ENCODE measurements at places on chromosomes 16 and 17.

- no peak for DNase-seq
These were observed 40.8 kb downstream of the METRNL start for GRCh38 chr17:83119987-83120864.

- peak; percentile 87 for DNase-seq
These were observed 83.9 kb upstream of the CIBAR2 start for GRCh38 chr16:85195900-85196772.

GRCh38 chr16:82350560-82350959 is 180.5 kb upstream of the MPHOSPH6 start:
- no peak for DNase-seq

GRCh38 chr16:23922406-23922805 is 86.6 kb downstream of the PRKCB start:
- DNase-seq: no peak

DNA sequence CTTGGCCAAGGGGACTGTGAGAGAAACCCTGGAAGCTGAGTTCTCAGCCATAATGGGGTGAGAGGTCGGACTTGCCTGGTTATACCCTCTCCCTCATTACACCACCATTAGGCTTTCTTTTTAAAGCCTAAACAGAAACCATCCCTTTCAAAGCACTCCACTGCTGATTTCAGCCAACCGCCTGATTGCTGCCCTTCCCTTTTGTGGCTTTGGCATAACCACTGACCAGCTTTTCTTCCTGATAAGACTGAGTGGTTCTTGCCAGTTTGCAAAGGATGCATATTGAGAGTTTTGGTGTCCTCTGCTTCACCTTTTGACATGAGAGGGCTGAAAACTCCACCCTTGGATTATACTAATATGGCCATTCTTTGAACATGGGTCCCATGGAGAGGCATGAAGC is 308.2 kb upstream of the GOT2 start:
- no peak for DNase-seq

GRCh38 chr17:5281814-5282641 is at the start of gene RABEP1:
TSS of gene RABEP1 (plus strand) at chr17:5282284. CDS start at chr17:5282487, 203 bp downstream.
- DNase-seq: peak; percentile 91

DNA sequence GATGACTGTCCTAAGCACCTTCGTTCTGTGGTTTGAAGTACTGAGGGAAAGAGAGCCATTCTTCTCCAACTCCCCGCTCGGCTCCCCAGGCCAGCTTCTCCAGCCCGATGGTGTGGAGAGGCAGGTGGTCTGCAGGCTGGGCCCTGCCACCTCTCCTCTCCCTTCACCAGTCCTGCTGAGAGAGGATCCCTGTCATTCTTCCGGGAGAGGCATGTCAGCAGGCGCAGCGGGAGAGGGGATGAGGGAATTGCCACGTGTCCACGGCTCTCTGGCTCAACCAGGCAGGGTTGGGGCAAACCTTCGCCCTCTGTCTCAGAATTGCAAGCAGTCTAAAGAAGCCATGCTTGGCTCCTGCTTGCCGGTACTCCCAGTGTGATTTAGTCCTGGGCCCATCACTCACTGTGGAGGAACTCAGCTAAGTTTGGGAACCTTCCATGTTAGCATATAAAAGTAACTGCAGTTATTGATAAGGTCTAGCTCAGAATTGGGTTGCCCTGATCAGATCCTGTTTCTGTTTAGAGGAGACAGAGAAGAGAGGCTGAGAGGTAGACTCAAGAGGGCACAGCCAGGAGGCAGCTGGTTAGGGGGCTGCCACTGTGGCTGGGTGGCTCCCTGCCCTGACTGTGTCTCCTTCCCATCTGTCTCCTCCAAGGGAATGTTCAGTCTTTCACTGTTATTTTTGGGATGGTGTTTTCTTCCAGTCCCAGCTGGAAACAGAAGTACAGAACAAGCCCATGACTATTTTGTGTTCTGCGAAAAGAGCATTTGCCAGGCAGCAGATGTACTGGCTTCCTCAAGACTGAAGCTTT is 17.4 kb downstream of the HS3ST3B1 start:
- DNase-seq: no peak

- DNase-seq: peak; percentile 20
These were observed 163.5 kb downstream of the RAB11FIP4 start for GRCh38 chr17:31554930-31555329.

DNA sequence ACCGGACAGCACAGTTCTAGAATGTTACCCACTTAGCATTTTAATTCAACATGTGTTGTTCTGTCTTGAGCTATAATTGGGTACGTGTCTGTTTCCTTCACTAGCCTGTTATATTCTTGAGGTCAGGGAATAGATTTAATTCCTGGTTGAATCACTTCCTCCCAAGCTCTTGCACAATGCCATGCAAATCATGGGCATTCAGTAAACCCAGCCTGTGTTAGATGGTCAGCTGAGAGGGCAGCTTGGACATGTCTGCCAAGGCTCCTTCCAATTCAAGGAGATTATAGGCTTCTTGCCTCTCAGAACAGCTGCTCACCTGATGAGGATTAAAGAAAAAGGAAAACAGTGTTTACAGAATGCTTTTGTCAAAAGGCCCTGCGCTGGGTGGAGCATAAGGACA is 12.6 kb downstream of the C1QTNF1 start:
- DNase-seq: peak; percentile 96

GRCh38 chr16:31063843-31064611 is 10.0 kb downstream of the ZNF668 start:
- DNase-seq: no peak

- DNase-seq: no peak
These were observed 103.8 kb upstream of the GOT2 start for GRCh38 chr16:58837950-58838349.

- no peak for DNase-seq
These were observed 82.4 kb downstream of the GOSR1 start for GRCh38 chr17:30559656-30560055.

DNA sequence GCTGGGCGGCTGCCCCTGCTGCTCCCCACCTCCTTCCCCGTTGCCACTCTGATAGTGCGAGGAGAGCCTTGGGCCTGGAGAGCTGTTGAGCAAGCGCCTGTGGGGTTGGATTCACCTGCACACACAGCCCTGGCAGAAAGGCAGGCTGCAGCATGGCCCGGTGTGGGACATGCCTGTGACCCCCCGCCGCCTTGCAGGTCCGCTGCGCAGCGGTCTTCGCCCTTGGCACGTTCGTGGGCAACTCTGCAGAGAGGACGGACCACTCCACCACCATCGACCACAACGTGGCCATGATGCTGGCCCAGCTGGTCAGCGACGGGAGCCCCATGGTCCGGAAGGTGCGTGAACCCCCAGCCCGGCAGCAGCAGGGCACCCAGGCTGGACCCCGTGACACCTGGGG is 106.8 kb upstream of the CHMP6 start:
- no peak for DNase-seq

DNA sequence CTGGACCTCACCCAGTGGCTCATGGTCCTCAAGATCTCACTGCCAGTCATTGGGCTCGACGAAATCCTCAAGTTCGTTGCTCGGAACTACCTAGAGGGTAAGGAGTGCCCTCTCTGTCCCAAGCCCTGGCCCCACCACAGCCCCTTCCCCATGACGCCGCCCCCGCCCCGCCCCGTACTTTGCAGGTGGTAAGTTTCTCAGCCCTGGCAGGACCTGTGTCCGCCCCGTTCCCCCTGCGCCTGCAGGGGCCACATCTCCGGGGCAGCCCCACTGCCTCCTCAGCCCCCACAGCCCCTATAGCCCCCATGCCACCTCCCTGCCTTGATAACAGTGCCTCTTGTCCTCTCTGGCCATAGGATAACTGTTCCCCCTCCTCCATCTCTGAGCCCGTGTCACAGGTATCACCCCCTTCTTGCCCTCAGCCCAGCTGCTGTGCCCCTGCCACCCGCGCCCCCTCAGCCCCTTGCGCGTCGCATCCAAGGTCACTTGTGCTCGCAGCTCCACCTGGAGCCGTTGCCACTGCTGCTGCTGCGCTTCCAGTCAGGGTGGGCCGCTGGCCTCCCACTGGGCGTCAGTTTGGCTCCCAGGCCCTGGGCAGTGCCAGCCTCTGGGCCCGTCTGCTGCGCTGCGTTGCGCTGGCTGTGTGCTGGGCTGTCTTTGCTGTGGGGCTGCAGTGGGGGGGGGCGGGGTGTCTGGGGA is 21.5 kb downstream of the RABEP2 start:
- DNase-seq: no peak

DNA sequence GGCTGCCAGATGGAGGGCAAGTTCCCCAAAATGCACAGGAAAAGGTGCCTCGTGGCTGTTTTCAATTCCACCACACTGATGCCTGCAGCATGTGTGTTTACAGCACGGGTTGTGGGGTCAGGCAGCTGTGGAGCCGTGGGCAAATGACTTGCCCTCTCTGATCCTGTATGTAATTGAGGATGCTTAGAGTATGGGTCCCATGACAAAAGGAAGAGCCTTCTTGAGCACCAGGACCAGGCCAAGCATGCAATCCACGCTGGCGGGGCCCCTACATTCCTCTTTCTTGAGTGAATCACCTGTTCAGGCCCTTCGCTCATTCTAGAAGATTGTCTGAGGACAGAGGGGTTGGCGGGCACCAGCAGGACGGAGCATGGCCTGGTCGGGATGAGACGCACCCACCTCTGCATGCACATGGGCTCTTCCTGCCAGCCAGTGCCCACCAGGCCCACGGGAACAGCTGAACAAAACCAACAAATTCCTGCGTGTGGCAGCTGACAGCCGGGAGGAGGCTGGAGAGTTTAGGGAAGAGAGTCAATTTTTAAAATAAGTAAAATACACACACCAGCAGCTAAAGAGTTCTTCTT is 1.4 kb upstream of the CTRB2 start:
- DNase-seq: no peak

- no peak for DNase-seq
These were observed 166.4 kb downstream of the TANC2 start for GRCh38 chr17:63132459-63132911.

DNA sequence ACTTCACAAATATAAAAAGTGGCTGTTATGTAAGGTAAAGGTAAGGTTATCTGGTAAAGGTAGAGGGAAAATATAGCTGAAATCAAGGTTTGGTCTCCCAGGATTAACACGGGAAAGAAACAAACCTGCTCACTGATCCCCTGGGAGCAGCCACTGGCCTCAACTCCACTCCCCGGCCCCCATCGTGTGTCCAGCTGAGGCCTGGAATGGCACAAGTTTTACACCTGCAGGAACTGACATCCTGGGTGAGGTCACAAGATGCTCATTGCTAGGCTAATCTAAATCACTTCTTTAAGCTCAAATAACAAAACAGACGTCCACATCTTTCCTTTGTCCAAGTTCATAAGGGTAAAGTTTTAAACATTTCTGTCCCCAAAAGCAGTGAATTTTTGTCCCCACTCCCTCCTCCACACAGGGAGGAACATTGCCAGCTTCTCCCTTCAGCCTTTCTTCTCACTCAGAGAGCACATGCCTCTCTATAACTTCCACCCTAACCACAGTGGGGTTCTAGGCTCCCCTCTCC is 46.3 kb downstream of the ERN1 start:
- DNase-seq: no peak

DNA sequence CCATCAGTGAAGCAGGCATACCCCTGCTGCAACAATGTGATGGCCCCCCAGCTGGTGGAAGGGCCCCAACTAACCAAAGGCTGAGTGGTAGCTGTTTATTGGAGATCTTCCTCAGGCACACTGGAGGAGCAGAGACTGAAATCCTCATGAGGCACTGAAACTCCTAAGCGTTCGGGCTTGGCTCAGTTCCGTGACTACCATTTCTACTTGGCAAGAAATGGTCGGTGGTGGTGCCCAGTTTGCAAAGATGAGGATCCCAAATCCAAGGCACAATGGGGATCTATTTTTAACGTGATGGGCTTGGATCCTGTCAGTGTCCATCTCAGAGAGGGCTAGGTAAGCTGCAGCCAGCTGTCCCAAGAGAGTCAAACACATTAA is 82.8 kb downstream of the TNFRSF13B start:
- DNase-seq: no peak

GRCh38 chr16:1054660-1055556 is 17.6 kb upstream of the SSTR5 start:
- peak; percentile 37 for DNase-seq

DNA sequence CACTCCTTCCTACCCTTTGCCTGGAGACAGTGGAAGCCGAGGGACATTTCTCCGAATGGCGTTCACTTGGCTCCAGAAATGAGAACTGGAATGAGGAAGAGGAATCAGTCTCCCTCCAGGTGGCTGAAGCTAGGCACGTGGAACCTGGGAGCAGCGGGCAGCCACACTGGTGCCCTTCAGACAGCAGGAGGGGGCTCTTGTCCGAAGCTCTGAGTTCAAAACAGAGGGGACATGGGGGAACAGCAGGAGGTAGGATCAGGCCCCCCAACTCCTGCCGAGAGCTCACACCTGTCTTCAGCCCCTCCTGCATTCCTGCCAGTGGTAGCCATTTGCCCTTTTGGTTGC is 41.5 kb downstream of the TMEM235 start:
- no peak for DNase-seq

DNA sequence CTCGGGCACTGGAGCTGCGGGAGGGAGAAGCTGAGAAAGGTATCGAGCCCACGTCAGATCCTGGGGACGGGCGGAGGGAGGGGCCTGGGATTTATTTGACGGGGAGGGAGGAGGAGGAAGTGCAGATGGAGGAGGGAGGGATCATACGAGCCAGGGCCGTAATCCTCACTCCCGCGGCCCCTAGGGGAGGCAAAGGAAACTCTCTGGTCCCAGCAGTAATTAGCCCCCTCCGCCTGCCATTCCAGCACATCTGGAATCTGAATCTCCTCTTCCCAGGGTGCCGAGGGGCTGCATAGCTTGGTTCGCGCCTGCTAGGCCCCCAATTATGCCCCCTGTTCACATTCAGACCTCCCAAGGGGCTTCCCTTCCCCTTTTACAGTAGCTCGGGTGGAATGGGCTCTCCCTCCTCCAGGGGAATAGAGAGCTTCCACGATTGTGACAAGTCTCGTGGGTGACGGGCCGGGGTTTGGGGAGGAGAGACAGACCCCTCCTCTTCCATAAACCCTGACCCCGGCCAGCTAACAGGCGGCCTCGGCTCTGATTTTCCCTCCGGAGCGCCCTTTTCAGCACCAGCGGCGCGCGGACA is at the start of gene SEZ6L2:
Gene SEZ6L2 (minus strand): TSS at position 35 of the 586 bp plus-strand sequence. CDS start 531 bp downstream, outside the sequence.
- DNase-seq: peak; percentile 84

DNA sequence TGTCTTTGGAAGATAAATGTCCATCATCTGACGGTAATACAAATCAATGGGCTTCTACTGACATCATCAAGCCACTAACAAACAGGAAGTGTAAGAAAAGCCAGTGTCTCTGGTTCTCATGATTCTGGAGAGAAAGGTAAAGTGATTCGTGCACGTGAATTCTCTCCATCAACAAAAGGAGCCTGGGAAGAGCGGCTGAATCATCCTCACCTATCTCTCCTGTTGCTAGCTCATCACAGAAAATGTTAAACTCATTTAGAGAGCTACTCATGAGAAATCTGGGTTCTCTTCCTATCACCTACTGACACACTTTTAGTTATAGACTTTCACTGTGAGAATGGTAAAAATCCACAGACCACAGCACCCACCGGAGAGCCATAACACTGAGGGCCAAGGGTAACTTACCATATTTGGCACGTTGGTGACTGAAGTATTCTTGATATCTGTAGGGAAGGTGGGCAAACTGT is 70.3 kb downstream of the CREBBP start:
- no peak for DNase-seq

GRCh38 chr16:84501077-84501735 is 3.3 kb downstream of the MEAK7 start:
- peak; percentile 50 for DNase-seq

GRCh38 chr17:60164164-60164563 is 14.4 kb downstream of the CA4 start:
- DNase-seq: no peak

Data from AG10803 (cell line).